ENCODE measurements at places on chromosomes 7 and 10.

DNA sequence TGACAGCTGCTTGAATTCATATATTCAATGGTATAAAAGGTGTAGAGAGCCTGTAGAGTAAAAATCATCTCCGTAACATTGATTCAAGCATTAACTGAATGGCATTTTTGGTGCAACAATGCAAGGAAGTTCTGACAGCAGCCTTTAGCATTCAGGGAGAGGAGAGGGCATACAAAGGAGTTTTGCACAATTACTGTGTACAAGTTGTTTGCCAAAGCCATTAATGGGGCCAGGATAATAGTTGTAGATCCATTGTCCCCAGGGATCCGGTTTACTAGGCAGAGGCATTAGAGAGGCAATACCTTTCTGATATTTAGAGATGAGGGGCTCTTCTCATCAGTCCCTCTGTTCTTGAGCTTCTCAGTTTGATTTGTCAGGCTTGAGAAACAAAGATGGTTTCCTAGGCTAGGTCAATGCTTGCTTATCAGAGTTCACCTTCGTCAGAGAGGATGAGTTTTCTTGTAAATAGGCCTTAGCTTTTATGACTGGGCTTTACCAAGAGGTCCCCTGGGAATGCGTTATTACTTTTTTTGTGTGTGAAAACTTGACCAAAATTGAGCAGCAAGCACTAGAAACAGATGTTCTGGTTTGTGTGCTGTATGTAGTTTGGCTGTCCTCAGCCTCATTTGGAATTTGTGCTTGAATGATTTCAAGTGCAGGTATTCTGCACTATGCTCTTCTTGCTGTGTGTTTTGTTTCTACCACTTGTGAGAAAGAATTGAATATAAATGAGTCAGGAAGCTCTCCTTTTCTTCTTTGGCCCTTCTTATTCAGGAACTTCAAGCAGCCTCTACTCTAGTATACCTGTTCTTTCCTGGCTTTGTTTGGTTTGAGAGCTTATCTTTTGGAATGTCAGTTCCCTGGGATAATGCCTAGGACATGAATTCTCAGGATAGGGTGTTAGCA, 32.0 kb downstream of the SND1 start:
- no peak for DNase-seq

- DNase-seq: no peak
These were observed 526 bp downstream of the GIMAP1 start for GRCh38 chr7:150716939-150717338.

DNA sequence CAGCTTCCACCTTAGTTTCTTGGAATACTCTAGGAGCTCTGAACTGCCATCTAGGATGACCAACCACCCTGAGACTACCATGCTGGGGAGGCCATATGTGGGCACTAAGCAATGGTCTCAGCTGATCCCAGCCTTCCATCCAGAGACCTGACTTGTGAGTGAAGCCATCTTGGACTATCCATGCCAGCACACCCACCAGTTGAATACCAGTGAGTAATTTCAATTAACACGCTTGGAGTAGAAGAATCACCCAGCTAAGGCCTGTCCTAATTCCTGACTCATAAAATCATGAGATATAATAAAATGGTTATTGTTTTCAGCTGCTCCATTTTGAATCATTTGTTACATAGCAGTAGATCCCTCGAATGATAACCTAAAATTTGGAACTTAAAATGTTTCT, 5.2 kb upstream of the KIF5B start:
- no peak for DNase-seq

- DNase-seq: no peak
These were observed 23.5 kb downstream of the SGMS1 start for GRCh38 chr10:50600286-50600685.

DNA sequence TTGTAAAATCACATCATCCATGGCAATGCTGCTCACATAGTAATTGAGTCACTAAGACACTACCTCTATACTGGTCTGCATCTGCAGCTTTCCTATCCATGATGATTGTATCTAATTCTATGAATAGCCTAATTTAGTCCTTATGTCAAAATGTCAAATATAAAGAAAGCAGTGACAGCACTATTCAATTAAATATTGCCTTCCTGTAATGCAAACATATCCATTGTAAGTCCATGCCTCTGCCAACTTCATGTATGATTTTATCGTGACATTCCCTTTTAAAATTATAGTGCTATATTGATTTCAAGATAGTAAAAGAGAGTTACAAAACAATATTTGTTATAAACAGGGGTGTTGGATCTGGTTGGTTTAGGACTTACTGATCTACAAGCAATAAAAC, 4.8 kb upstream of the SGPL1 start:
- DNase-seq: no peak

DNA sequence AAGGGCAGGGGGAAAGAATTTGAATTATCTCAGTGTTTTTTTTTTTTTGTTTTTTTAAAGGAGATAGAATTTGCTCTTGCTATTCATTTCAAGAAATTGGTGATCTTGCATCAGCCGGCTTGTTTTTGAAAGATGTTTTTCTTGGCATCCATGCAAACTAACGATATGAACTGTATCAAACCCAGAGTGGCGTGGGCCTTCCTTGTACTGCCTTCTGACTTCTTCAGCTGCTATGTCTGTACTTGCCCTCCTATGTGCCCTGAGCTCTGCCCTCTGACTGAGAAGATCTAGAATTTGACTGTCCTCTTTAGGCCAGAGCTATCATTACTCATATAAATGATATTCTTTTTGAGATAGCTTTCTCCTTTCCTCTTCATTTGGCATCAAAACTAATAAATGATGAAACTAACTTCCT, 183.1 kb downstream of the EXOC4 start:
- DNase-seq: peak; percentile 90

DNA sequence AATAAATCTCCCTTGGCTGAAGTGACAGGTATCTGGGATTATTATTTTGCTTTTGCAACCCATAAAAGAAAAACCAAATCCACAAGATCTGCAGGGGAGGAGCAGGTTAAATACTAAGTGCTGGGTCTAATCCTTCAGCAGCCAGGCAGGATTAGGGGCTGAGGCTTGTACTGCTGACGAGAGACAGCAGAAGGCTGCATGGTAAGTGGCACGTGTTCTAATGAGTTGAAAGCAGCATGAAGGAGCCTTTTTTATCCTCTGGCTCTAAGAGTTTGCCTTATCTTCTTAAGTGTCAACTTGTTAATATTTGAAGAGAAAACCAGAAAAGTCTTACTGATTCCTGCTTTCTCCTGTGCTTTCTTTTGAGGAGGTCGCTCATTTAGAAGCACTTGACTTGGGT, 50.0 kb downstream of the LYZL2 start:
- no peak for DNase-seq

GRCh38 chr7:102284399-102284798, 2.3 kb upstream of the SH2B2 start:
- no peak for DNase-seq

DNA sequence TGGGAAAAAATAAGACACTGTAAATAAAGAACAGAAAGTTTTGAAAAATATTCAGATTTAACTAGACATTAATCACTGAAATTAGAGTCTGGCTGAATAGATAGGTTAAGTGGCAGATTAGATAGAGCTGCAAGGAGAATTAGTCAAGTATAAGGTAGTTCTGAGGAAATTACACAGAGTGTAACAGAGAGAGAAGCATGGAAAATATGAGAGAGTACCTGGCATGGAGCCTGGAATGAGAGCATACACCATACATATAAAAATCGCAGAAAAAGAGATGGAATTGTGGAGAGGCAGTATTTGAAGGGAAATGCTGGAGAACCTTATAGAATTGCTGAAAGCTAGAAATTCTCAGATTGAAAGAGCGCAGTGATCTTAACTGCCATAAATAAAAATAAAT, 46.9 kb downstream of the ZNRF2 start:
- DNase-seq: no peak

DNA sequence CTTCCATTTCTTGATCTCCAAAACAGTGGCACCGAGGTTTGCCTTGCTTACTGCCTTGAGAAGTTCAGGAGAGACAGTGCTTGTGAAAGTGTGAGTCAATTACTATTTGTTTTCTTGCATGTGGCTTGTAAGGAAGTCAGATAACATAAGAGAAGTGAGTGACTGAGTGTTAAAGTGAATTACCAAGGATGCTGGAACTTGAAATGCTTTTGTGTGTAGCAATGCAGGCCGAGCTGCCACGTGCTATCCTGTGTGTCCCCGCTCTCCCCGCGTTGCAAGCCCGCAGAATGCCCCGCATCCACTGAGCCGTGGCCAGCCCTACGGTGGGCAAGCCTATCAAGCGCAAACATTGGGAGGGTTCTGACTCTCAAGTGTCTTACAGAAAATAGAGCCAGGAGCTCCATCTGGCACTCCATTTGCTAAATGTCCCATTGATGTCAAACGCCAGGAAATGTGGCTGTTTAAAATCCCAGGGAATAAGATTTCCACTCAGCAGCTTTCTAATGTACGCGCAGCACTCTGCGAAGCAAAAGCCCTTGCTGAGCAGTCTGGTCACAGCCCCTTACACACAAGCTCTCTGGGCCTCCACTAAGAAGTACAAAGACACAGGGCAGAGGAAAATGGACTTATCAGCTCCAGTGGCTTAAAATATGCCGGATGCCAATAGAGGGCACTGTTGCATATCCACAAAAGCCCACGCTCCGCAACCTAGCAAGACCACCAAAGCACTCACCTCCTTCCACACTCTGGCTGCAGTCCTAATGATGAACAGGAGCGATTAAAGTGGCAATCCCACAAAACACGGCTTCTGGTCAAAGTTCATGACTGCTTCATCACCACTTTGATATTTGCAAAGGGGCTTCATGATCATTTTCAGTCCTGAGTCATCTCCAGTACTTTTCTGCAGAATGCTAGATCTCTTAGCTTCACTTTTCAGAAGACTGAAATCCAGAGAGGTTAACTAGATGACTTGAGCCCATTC, 158.0 kb upstream of the ITGB1 start:
- DNase-seq: peak; percentile 88

DNA sequence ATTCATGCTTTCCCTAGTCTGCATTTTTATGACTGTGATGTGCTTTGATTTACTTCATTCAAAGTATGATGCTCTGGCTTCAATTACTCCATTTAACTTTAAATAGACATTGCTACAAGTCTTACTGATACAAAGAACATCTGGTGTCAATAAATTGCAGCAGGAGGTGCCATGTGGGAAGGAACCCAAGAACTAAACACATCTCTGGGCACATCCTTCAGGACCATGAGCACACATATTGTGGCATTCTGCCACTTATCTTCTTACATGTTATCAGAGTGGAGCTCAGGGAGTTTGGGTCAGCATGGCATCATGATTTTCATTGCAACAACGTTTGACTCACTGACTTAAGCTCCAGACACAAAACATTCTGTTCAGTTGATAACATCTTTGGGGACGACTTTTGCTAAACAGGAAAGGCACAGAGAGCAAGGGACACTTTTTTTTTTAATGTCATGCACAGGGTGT, 227.0 kb downstream of the DKK1 start:
- peak; percentile 42 for DNase-seq

DNA sequence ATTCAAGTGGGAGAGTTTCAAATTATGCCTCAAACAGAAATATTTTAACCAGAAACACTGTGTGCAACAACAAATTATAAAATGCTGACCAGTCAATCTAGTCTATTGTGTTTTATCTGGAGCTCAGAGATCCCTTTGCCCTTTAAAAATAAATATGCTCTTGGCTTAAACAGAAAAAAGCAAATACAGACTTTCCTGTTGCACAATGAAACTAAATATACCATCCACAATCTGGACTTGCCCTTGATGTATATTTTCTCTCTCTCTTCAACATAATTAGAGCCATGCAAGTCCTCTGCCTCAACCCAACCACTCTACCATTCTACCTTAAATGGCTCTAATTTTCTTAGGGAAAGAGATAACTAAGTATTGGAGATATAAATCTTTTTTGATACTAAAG, 34.9 kb downstream of the ASAH2 start:
- DNase-seq: no peak

DNA sequence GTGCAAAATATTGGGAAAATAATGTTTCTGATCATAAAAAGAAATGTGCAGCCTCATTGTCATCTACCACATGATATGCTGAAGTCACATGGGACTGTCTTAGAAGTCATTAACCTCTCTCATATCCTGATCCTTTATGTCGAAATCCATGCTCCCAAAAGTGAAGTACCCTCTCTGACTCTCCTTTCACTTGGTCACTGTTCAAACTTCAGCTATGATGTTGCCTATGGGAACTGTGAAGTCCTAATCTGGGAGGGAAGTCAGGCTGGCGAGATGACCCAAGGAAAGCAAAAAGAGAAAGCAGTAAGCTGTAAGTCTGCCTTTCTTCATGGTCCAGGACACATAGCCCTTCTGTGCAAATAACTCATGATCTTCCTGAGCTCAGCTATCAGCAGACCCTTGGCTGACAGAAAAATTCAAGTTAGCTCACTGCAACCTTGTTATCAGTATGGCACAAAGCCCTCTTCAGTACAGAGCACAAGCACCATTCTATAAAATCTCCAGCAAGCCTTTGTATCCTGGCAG, 29.5 kb downstream of the WASL start:
- no peak for DNase-seq

Measured in EL (cell line).